ENCODE measurements at places on chromosomes 4 and X.

DNA sequence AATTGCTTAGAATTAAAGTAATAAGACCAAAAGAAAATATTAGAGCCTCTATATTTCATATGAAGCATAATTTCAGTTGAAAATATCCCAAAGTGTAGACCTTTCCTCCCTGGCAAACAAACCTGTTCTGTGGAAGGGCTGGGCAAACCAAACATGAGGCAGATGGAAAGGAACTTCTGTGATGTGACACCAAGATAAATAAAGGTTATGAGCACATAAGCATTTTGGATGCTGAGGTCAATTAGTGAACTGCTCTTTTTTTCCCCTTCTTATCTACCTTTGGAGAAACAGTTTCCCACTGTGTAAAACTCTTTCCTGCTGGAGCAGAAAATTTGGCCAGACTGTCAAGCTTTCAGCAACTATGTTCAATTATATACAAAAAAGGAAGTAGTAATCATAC lies 109.6 kb upstream of the STIM2 start:
- no peak for DNase-seq

GRCh38 chr4:44237643-44238042 lies 211.0 kb downstream of the KCTD8 start:
- no peak for DNase-seq

DNA sequence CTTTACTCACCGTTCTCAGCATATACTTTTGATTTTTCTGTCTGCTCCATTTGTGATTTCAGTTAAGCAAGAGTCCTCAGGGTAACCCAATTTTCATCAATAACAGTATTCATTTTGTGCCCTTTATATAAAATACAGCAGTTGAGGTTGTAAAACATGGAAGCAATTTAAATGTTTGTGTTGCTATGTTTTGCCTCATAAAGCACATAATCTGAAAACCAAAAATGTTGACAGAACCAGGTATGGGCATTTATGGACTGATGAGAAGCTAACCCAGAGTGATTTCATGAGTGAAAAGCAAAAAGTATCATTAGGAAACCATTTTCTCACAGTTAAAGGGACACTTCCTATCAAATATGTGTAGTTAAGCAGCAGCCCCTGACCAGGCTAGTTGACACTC lies at the start of gene ASIC5:
TSS of gene ASIC5 (minus strand) at position 101 of the 400 bp plus-strand sequence. CDS start at position 50, 51 bp downstream.
- DNase-seq = no peak

GRCh38 chrX:119682019-119682989 lies 10.7 kb downstream of the SEPTIN6 start:
- peak; percentile 59 for DNase-seq

- DNase-seq = no peak
Observed at GRCh38 chr4:113832803-113833202, 71.3 kb upstream of the CAMK2D start.

DNA sequence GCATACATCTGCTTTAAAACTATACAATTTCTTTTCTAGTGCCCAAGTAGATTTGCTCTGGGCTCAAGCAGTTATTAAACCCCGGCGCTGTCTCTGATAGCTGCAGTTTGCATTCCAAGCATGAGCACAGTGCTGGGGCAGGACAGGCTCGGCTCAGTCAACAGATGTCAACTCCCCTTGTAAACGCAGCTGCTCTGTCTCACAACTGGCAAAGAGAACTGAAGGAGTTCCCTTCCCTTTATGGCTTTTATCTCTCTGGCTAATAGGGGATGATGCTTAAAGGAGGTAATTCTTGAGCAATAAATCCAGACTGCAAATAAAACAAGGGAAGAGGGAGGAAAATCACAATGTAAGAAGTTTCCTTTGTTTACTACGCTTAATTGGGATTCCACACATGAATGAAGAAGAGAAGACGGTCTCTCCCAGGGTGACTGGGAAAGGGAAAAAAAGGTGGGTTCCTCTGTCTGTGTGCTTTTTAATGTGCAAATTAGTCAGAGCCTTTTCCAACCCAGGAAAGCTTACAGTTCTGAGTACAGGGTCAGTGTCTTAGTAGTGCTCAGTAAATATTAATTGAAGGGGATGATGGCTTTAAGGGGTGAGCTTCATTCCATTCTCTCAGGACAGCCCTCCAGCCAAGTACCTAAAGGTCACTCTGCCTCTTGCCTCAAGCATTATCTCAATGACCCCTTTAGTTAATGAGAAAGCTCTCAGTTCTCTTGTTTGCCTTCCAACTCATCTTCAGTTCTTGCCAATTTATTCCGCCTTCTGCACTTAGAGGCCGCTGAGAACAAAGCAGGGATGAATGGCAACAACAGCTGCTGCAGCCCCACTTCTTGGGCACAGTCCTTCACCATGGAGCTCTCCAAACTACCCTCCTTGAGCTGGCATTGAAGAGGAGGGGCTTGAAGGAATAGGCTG lies 155.7 kb upstream of the JADE1 start:
- DNase-seq = no peak

DNA sequence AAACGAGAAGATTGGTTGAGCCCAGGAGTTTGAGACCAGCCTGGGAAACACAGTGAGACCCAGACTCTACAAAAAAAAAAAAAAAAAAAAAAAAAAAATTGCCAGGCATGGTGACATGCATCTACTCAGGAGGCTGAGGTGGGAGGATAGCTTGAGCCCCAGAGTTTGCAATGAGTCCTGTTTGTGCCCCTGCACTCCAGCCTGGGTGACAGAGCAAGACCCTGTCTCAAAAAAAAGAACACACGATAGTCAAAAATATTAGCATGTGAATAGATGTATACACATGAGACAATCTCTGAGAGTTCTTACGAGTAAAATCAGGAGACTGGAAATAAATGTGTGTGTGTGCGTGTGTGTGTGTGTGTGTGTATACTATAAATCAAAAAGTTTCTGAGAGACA lies 966.3 kb downstream of the FSTL5 start:
- DNase-seq = no peak

DNA sequence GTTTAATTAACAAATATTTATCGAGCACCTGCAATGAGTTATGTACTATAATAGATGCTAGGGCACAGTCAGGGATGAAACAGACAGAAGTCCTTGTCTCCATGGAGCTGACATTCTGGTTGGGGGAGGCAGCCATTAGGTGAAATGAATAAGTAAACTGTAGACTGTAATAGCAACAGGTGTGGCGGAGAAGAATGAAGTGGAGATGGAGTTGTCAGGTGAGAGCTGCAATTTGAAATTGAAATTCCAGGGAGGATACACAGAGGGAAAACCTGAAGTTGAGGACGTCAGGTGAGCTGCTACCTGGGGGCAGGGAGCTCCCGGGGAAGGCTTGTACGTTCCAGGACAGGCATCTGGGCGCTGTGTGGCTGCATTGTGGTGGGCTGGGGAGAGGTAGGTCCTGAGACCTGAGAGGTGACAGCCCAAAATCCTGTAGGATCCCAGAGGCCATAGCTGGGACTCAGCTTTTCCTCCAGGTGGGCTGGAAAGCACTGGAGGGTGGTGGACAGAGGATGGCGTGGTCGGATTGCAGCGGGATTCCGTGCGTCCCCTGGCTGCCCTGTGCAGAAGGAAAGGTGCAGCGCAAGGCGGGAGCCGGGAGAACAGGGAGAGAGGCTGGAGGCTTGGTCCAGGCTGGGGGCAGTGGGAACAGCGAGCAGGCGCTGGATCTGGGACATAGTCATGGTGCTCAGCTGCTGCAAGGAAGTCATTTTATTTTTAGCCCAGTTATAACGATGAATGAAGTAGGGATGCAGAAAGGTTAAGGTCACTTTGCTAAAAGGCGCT lies 24.8 kb downstream of the CYTL1 start:
- DNase-seq = no peak

- no peak for DNase-seq
Observed at GRCh38 chr4:743463-744211, 38.0 kb downstream of the PCGF3 start.

GRCh38 chrX:150926791-150927190 lies 28.3 kb upstream of the CD99L2 start:
- DNase-seq = no peak

- no peak for DNase-seq
Observed at GRCh38 chr4:1293531-1293941, 3.8 kb downstream of the MAEA start.

GRCh38 chr4:33072298-33073089 lies 2352.3 kb downstream of the PCDH7 start:
- DNase-seq = no peak

All from RPMI8226 (cell line).